Stimulated activated CD4-positive, alpha-beta T cell treated with anti-CD3 and anti-CD28 coated beads, TNF-alpha, amount 100 ng/mL, for 24 hours (primary cell): ENCODE measurements at places on chromosomes 12 and 14.

DNA sequence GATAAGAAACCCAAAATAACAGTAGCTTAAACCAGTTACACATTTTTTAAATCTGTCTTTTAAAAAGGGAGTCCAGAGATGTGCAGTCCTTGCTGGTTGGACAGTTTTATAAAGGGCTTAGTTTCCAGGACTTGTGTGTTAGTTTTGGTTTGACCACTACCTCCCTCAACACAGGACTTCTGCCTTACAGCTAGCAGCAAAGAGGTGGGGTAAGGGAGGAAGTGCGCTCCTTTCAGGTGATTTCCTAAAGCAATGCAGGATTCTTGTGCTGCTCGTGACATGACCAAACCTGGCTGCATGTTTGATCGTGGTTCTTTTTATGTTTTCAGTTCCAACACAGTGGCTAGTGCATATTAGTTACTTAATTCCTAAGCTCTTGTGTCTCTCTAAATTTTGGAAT, 266.2 kb downstream of the TMTC2 start:
- DNase-seq, result no peak

GRCh38 chr12:83092129-83092528, 405.4 kb downstream of the TMTC2 start:
- DNase-seq, result no peak

DNA sequence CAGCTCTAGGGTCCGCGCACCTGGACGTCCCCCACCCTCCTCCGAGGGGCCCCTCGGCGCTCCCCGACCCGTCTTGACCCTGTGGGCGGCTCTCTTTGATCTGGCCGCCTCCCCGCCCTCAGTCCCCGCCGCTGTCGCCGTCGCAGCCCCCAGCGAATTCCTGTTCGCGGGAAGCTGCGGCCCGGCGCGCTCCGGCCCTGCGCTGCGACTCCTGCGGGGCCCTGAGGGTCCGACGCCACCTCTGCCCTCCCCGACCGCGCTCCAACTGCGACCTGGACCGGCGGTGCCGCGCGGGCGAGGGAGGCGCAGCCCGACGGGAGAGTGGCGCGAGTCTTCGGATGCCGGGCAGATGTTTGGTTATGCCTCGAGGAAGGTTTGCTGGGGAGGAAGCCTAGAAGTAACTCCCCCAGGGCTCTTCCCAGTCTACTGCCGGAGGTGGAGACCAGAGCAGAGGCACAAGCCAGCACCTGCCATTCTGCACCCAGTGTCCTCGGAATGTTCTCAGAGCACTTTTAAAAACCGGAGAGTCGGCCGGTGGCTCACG, 440 bp upstream of the ISM2 start:
- DNase-seq, result no peak

DNA sequence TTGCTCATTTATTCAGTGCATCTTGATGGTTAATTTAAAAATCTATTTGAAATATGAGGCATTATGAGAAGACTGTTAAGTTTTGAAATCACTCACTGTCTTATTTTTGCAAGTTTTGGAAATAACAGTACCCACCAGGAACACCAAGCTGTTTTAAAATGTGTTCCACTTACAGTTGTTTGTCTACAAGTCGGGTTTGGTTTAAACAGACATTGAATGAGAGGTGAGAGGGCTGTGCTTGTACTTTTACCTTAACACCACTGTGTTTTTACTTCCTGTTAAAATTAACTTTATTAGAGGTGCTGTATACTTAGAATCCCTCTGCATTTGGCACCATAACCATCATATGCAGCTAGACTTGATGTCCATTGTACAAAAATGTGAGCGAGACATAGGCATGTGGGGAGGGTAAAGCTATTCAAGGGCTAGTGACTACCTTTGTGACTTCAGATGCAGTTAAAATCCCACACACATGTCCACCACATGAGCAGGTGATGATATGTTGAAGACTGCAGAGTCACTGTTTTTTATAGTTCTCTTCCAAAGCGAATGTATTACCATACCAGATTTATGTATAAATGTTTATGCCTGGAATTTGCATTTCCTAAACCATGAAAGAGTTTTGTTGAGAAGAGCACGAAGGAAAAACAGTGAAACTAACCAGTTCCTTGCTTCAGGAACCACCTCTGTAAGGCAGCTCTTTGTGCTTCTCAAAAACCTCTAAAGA, 12.9 kb downstream of the ELK3 start:
- no peak for DNase-seq

GRCh38 chr12:106345746-106346145, 11.8 kb upstream of the POLR3B start:
- no peak for DNase-seq

DNA sequence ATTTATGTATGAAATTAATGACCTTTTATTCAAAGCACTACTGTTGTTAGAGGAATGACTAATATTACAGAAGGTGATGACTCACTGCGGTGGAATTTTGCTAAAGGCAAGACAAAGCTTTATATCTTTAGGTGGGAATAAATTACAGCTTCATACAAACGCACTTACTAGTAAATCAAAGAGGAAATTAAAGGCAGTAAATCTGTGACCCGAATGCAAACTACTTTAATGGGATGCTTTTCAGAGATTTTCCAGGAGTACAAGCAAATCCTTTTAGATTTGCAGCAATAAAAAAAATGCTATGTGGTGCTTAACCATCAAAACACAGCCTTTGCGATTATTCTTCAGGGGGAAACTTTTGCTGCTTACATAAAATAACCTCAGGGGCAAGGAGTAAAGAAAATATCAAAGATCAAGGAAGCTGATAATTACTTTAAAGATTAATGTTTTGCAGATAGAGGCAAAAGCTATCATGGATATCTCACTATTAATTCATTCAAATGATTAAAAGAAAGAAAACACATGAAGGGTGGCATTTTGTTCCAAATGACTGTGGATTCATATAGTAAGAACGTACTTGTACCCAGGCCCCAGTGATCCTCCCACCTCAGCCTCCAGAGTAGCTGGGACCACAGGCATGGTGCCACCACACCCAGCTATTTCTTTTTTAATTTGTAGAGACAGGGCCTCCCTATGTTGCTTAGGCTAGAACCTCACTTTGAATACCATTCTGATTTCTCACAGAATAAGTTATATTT, 98.9 kb downstream of the DENND5B start:
- no peak for DNase-seq

DNA sequence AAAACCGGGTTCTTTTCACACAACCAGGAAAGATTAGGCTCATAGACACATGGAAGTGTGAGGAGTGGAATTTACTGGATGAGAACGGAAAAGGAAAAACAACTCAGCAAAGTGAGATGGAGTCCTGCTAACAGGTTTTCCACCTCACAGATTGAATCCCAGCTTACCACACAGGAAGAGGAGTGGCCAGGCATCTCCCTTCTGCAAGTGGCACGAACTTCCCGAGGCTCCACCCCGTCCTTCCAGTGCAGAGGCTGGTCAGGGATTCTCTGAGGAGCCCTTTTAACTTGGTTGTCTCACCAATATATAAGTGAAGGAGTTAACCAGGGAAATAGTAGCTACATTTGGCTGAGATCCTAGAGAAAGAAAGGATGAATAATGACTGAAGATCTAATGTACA, 102.8 kb downstream of the SCAF11 start:
- DNase-seq, result no peak

DNA sequence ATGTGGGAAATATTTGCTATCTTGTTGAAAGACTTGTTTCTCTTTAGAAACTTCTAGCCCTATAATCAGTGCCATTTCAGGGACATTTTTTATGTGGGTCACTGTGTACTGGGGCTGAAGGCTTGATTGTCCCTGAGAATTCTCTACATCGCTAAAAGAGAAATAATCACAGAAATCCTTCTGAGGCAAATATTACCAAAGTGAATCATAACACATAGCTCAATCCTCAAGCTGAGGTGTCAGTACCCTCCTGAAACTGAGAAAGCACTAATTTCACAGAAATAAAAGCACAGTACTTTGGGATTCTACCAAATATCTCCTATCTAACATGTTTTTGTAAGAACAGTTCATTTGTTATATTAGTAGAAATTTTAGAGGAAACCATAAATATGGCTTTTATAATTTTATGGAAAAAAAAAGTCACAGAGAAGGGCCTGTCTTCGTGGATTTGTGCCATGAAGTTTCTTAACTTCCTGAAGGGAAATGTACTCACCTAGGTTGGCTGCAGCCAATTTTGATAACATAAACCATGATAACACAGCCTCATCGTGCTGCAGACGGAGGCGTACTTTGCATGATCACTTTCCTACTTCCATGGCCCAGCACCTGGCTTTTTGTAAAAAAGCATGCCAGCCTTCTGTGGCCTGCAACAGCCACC, 163.7 kb upstream of the HIF1A start:
- no peak for DNase-seq

- no peak for DNase-seq
Measured at GRCh38 chr12:107610021-107610859, 75.4 kb upstream of the PWP1 start.
